ENCODE measurements at places on chromosomes 1 and 21.

GRCh38 chr1:95451054-95451453 is 217.0 kb downstream of the RWDD3 start:
- DNase-seq: no peak

DNA sequence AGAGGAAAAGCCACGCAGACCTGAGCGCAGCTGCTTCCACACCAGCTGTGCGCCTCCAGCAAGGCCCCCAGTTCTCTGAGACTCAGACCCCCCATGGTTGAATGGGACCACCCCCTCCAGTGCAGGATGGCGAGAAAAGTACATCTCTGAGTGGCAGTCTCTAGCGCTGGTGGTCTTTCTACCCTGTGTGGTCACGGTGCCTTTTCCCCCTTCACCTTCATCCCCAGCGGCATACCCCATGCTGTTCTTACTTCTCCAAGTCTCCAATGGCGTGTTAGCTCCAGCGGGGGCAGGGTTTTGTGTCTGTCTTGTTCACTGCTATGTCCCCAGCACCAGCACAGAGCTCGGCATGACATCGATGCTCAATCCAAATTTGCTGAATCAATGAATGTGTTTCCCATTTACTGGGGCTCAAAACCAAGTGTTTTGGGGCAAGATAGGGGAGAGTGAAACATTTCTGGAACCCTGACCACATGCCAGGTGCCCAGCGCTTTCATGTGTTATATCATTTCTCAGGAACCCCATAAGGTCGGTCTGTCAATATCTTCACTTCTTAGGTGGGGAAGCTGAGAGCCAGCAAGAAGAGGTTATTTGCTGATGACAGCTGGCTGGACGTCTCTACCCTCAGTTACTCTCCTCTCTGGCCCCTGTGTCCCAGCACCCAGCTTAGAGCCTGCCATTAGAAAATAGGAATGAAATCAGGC is 959 bp upstream of the SDC3 start:
- DNase-seq: no peak

DNA sequence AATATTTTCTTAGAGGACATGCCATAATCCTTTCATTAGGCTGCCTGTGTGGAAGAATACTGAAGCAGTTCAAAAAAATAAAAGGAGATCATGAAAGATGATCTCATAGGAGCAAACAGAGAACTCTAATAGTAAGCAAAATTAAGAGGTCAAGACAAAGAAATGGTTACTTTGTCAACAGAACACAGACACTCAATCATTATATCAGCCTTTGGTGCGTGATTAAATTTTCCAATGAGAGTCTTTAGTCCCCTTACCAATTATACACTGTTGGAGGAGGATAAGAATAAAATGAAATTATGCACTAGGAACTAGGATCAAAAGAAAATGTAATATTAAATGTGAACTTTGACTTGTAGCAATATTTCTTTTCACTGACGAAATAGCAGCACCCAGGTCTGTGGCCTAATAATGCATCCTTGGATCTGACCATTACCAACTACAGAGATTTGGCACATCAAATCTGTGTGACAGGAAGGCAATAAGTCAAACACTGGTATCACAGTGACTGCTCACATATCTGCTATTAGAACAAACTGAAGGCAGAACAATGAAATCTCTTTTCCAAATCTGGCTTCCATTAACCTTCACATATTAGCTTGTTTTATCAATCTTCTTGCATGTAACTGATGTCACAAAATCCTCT is 1812.9 kb downstream of the PLA2G4A start:
- DNase-seq: no peak

DNA sequence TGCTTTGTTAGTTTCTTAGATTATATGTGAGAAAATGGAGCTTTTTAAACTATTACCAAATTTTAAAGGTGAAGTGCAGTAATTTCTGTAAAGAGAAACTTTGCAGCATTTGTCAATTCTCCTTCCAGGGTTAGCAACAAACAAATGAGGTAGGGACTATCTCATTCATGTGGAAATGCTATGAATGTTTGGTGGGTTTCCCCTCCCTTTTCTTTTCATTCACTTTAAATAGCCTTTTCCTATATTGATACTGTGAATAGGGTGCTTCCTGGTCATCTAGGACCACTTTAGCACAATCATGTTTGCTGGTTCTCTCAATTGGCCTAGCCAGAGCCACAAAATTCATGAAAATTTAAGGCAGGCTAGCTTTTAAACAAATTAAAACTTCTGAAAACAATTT is 20.6 kb downstream of the ZBTB37 start:
- no peak for DNase-seq

GRCh38 chr1:234943836-234944402 is 184.7 kb downstream of the TOMM20 start:
- DNase-seq: no peak

GRCh38 chr1:172650474-172651193 is 8.3 kb upstream of the FASLG start:
- no peak for DNase-seq

- peak; percentile 45 for DNase-seq
Measured at GRCh38 chr1:155277902-155278688, 832 bp downstream of the HCN3 start.

- no peak for DNase-seq
Measured at GRCh38 chr1:45394342-45394741, 54.1 kb upstream of the MUTYH start.

DNA sequence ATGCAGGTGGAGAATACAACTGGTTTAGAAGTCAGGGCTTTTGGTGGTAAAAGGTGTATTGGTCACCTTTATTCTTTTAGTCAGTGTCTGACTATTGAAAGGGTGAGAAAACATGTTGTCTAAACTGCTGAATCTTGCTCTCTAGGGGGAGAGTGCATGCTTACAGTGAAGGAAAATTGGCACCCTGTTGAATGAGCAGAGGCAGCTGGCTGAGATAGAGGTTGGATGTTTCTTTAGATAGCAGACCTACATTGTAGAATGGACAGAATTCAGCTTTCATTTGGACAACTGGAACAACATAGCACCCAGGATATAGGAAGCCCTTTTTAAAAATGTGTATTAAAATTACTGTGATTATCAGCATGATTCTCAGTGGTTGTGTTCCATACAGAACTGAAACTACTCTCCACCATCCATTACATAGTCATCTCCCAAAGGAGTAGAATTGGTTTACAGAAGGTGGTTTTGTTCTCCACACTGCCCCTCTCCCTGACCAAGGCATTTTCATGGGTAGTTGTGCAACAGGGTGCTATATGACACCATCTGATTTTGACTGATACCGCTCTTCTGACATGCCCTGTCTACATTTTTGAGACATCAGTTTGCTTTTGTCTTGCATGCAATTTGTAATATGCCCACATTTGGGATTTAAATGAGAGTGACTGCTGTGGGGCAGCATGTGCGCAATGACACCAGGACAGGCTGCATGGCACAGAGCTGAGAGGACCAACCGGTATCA is 16.2 kb downstream of the RHOU start:
- no peak for DNase-seq

GRCh38 chr1:66296370-66296769 is 237.6 kb upstream of the SGIP1 start:
- no peak for DNase-seq

DNA sequence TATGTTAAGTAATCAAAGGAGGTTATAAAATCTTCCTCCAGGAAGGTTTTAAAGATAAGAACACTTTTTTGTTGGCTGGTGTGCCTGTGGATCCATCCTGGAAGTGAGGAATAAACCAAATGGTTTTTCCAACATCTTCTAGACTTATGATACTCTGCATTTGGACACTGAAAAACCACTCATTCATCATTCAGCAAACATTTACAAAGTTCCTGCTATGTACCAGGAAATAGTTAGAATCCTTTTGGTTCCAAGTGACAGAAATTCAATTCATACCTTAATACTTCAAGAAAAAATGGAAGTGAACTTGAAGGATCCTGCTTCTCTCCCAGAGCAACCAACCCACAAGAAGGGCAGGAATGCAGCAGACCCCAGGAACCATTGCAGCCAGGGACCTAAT is 39.6 kb upstream of the PIGC start:
- DNase-seq: no peak

GRCh38 chr1:43558346-43558841 is 27.7 kb downstream of the PTPRF start:
- DNase-seq: no peak

DNA sequence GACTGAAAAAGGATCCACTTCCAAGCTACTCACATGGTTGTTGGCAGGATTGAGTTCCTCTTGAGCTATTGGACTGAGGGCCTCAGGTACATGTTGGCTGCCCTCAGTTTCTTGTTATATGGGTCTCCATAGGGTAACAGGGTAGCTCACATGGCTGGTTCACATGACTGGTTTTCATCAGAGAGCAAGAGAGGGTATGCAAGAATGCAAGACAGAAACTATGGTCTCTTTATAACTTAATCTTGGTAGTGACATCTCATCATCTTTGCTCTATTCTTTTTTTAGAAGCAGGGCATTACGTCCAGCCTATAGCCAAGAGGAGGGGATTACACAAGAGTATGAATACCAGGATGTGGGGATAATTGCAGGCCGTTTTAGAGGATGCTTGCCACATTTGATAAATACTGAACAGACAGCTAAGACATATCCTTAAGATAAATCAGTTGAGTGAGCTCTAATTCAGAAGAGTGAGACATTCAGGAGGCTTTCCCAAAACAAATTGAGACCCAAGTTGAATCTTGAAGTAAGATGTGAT is 100.2 kb downstream of the HMCN1 start:
- no peak for DNase-seq

- no peak for DNase-seq
Measured at GRCh38 chr1:183206538-183207122, 20.6 kb downstream of the LAMC2 start.

DNA sequence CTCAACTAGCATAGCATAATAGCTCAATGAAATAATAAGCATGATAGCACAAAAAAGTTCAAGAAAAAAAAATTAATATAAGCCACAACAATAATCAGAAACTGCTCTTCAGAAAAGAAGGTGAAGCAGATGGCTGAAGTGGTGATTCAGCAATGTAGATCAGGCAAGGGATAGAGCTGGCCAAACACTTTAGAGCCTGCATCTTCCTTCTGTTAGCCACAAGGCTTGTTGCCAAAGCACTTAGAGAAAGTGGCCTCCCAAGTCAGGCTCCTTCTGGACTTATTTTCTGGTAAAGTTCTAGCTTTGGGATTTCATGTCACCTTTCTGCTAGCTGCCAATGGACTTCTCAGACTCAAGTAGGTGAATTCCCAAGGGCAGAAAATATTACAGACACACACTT is 60.3 kb upstream of the C1orf87 start:
- DNase-seq: no peak

- DNase-seq: no peak
Measured at GRCh38 chr1:212244441-212244840, 40.8 kb upstream of the PPP2R5A start.
